Activated CD4-positive, alpha-beta T cell treated with anti-CD3 and anti-CD28 coated beads, Interleukin-2, amount 10 ng/mL, durations not matched to agents 24 days and 14 days (primary cell): ENCODE measurements at places on chromosomes 7 and 10. TPM values are rescaled to one million over a fixed set of nuclear protein-coding genes. Genes with fewer than 3 reads are reported as not detected.

Gene SLC13A1
- not detected in 2 replicates for total RNA-seq

Gene ZNHIT1
- total RNA-seq = 53.8 and 54.2 TPM in 2 replicates

Gene SMKR1
- total RNA-seq = 5.9 and 6.1 TPM in 2 replicates

Gene ETV1
- total RNA-seq = not detected in 2 replicates

Gene ZNF804B
- total RNA-seq = not detected in 2 replicates

Gene CALML3
- not detected in 2 replicates for total RNA-seq

- no peak overlapping the region for H3K27ac ChIP-seq
- H3K36me3 ChIP-seq = peaks cover 54% of the 10 kb centered on the region
- no peak for DNase-seq
- peaks cover 15% of the 10 kb centered on the region for H3K4me1 ChIP-seq
- H3K27me3 ChIP-seq = no peaks in the 10 kb centered on the region
- no peak overlapping the region for H3K4me3 ChIP-seq
Observed at GRCh38 chr10:92615515-92615914, 22.6 kb downstream of the KIF11 start.

DNA sequence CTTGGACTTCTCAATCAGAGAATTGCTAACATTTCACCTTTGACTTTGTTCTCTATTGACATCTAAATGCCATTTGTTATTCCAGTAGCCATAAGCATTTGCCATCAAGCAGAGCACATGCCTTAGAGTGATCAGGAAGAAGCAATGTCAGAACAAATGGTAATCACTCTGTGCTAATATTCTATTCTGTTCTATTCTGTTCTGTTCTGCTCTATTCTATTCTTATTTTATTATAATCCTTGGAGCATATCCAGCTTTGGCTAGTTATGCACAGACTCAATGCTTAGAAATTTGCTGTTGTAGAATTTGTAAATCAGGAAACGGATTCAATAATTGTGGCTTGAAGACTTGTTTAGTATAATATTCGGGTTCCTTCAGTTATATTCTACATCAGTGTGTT lies 175.4 kb downstream of the EXOC4 start:
- no peak overlapping the region for H3K4me3 ChIP-seq
- no peaks in the 10 kb centered on the region for H3K27me3 ChIP-seq
- peaks cover 14% of the 10 kb centered on the region for H3K36me3 ChIP-seq

DNA sequence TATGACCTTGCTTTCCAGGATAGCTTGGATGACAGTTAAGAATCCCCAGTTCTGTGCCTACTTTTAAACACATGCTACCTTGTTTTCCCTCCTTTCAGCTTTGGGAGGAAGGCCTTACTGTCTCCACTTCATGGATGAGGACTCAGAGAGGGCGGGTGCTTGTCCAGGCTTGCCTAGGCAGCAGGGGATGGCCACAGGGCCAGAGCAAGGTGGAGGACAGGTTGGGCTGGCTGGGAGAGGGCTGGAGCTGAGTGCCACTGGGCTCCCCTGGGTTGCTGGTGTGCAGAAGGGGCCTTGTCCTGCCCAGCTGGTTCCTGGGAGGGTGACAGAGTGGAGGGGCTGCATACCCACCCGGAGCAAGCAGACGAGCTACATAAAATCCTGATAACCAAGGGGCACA lies 117.8 kb downstream of the GRK5 start:
- DNase-seq = no peak
- H3K27me3 ChIP-seq = no peaks in the 10 kb centered on the region
- peaks cover 15% of the 10 kb centered on the region for H3K4me1 ChIP-seq
- H3K27ac ChIP-seq = no peak overlapping the region
- peaks cover 15% of the 10 kb centered on the region for H3K36me3 ChIP-seq
- H3K4me3 ChIP-seq = no peak overlapping the region

DNA sequence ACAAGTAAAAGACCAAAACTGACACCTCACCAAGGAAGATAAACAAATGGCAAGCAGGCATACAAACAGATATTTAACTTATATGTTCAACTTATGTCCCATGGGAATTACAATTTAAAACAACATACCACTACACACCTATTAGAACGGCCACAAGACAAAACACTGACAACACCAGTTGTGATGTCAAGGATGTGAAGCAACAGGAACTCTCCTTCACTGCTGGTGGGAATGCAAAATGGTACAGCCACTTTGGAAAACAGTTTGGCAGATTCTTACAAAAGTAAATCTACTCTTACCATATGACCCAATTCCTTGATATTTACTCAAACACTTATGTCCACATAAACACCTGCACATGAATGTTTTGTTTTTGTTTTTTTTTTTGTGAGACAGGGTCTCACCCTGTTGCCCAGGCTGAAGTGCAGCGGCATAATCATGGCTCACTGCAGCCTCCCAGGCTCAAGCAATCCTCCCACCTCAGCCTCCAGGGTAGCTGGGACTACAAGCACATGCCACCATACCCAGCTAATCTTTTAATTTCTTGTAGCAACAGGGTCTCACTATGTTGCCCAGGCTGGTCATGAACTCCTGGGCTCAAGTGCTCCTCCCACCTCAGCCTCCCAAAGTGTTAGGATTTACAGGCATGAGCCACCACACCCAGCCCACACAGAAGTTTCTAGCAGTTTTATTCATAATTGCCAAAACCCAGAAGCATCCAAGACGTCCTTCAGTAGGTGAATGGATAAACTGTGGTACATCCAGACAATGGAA lies 27.3 kb downstream of the HERC4 start:
- DNase-seq = no peak
- H3K4me3 ChIP-seq = no peak overlapping the region
- H3K27me3 ChIP-seq = no peaks in the 10 kb centered on the region
- peaks cover 9% of the 10 kb centered on the region for H3K4me1 ChIP-seq

DNA sequence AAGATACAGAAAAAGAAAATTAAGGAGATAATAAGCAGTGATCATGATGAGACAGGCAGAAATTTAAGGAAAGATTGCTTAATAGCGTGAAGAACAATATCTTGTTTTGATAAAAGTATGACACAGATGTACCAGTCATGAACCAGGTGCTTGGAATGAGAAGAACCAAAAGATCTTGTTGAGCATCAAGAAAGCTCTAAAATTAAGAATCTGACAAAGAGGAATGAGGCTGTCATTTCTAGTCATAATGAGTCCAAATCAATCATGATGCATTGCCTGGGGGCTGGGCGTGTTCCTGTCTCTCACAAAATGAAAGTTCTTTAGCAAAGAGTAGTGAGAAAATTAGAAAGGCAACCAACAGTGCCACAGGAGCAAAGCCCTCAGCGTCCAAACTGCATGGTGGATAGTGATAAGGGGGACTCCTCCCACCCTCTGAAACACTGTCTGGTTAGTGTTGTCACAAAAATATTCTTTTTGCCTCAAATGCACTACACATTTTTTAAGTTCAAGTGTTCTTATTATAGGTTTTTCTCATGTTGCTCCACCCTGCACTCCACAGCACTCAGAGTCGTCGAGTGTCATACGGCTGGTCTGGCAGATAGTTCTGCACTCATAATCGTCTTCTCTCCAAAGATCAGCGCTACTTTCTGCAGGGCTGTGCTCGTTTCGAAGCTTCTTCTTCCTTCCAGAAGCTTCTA lies 439.6 kb downstream of the TNS3 start:
- no peaks in the 10 kb centered on the region for H3K36me3 ChIP-seq
- H3K27me3 ChIP-seq = peaks cover 3% of the 10 kb centered on the region
- H3K27ac ChIP-seq = no peak overlapping the region

GRCh38 chr7:121872831-121873288 lies at the start of gene PTPRZ1:
Gene PTPRZ1 (plus strand): TSS chr7:121873161. CDS start chr7:121873500, 339 bp downstream.
- DNase-seq = no peak
- H3K27ac ChIP-seq = no peak within 1 kb of the TSS
- H3K4me3 ChIP-seq = peak within 1 kb of the TSS; percentile 76
- H3K36me3 ChIP-seq = no peaks in the 10 kb centered on the region
- peaks cover 43% of the 10 kb centered on the region for H3K27me3 ChIP-seq

DNA sequence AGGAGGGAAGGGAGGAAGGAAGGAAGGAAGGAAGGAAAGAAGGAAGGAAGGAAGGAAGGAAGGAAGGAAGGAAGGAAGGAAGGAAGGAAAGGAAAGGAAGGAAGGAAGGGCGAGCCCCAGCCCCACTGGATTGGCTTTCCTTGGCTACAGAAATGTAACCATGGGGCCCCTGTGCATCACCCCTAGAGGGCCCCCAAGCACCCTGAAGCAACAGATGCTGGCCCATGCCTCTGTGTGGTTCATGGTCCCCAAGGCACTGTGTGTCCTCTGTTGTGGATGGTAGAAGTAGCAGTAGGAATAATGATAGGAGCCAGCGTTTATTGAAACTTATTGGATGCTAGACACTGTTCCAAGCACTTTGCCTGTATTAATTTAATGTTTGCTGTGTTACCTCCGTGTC lies 116.6 kb upstream of the MACROH2A2 start:
- H3K4me3 ChIP-seq = no peak overlapping the region
- H3K27ac ChIP-seq = no peak overlapping the region
- no peaks in the 10 kb centered on the region for H3K36me3 ChIP-seq
- no peaks in the 10 kb centered on the region for H3K4me1 ChIP-seq
- H3K27me3 ChIP-seq = peaks cover 2% of the 10 kb centered on the region

GRCh38 chr7:32266932-32267475 lies 196.8 kb upstream of the PDE1C start:
- H3K36me3 ChIP-seq = no peaks in the 10 kb centered on the region
- H3K4me3 ChIP-seq = no peak overlapping the region
- DNase-seq = no peak
- no peaks in the 10 kb centered on the region for H3K27me3 ChIP-seq

- peaks cover 41% of the 10 kb centered on the region for H3K27me3 ChIP-seq
- no peaks in the 10 kb centered on the region for H3K4me1 ChIP-seq
- no peak for DNase-seq
- H3K27ac ChIP-seq = no peak overlapping the region
Observed at GRCh38 chr7:93219868-93220267, 6.4 kb downstream of the HEPACAM2 start.

DNA sequence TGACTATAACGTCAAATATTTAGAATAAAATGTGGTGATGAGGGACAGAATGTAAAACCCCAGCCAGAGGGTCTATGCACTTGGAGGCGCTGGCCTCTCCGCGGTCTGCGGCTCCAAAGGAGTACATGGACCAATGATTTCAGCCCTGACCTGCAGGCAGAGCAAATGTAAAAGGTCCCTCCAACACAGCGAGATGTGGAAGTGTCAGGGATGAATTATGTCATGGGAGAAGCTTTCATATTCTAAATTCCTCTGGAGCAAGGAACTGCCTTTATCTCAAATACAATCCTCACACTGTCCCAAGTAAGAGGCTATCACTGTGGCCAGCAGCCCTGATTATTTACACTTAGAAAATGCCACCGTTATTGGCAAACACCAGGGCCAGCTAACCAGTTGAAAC lies 139.4 kb downstream of the GFRA1 start:
- H3K27ac ChIP-seq = no peak overlapping the region
- no peaks in the 10 kb centered on the region for H3K27me3 ChIP-seq
- H3K4me3 ChIP-seq = no peak overlapping the region
- no peaks in the 10 kb centered on the region for H3K36me3 ChIP-seq

DNA sequence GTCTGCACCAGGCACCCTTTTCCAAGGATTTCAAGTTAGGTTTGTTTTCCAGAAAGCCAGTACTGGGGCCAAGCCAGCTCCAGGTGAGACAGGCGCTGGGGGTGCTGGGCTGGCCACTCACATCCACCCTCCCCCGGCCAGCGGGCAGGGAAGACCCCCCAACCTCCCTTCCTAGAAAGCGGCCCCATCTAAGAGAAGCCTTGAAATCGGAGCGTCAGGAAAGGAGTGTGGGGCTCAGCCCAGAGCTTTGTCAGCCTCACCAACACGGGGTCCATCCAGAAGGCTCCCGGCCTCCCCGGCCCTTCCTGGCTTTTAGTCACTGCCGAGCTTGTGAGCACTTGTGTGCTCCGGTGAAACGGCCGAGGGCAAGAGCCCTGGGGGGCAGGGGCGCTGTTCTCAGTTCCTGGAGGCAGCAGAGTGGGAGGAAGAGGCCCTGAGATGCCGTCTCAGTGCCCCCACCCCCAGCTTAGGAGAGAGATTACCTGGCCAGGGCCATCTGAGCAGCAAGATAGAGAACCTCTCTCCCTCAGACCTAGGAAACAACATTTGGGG lies 39.6 kb downstream of the PDGFA start:
- DNase-seq = no peak
- H3K27me3 ChIP-seq = no peaks in the 10 kb centered on the region
- H3K27ac ChIP-seq = no peak overlapping the region
- no peaks in the 10 kb centered on the region for H3K4me1 ChIP-seq
- H3K36me3 ChIP-seq = no peaks in the 10 kb centered on the region

- no peaks in the 10 kb centered on the region for H3K4me1 ChIP-seq
- H3K27me3 ChIP-seq = no peaks in the 10 kb centered on the region
- no peak for DNase-seq
- H3K4me3 ChIP-seq = no peak overlapping the region
Observed at GRCh38 chr7:94332571-94332970, 62.1 kb upstream of the COL1A2 start.

- no peaks in the 10 kb centered on the region for H3K36me3 ChIP-seq
- H3K27me3 ChIP-seq = peaks cover 22% of the 10 kb centered on the region
- H3K27ac ChIP-seq = no peak overlapping the region
- H3K4me3 ChIP-seq = no peak overlapping the region
- H3K4me1 ChIP-seq = peaks cover 2% of the 10 kb centered on the region
Observed at GRCh38 chr7:12770227-12770975, 83.0 kb downstream of the ARL4A start.

- H3K4me3 ChIP-seq = no peak overlapping the region
- DNase-seq = no peak
- no peaks in the 10 kb centered on the region for H3K4me1 ChIP-seq
- H3K36me3 ChIP-seq = no peaks in the 10 kb centered on the region
Observed at GRCh38 chr7:90856351-90857070, 260.4 kb downstream of the CDK14 start.

GRCh38 chr7:84647797-84648757 lies 453.5 kb upstream of the SEMA3A start:
- no peaks in the 10 kb centered on the region for H3K36me3 ChIP-seq
- H3K4me3 ChIP-seq = no peak overlapping the region
- no peaks in the 10 kb centered on the region for H3K27me3 ChIP-seq
- H3K4me1 ChIP-seq = no peaks in the 10 kb centered on the region

- no peak overlapping the region for H3K27ac ChIP-seq
- H3K4me3 ChIP-seq = no peak overlapping the region
- peak; percentile 45 for DNase-seq
- no peaks in the 10 kb centered on the region for H3K27me3 ChIP-seq
- no peaks in the 10 kb centered on the region for H3K36me3 ChIP-seq
Observed at GRCh38 chr7:45716380-45717203, 142.4 kb downstream of the ADCY1 start.

GRCh38 chr7:91915401-91916050 lies 25.1 kb upstream of the AKAP9 start:
- DNase-seq = no peak
- H3K27ac ChIP-seq = no peak overlapping the region
- peaks cover 3% of the 10 kb centered on the region for H3K27me3 ChIP-seq
- peaks cover 11% of the 10 kb centered on the region for H3K4me1 ChIP-seq

GRCh38 chr7:155665079-155665956 lies 20.9 kb downstream of the RBM33 start:
- peak; percentile 46 for DNase-seq
- H3K4me3 ChIP-seq = no peak overlapping the region
- peaks cover 46% of the 10 kb centered on the region for H3K4me1 ChIP-seq
